ENCODE measurements at places on chromosomes 12 and 14. TPM values are rescaled to one million over a fixed set of nuclear protein-coding genes. Genes with fewer than 3 reads are reported as not detected.

The DAZAP2 gene
- total RNA-seq, result 335 TPM

- no peaks in the 10 kb centered on the region for H3K27me3 ChIP-seq
- H3K4me1 ChIP-seq, result peaks cover 37% of the 10 kb centered on the region
- H3K36me3 ChIP-seq, result peaks cover 3% of the 10 kb centered on the region
- no peak overlapping the region for H3K4me3 ChIP-seq
Measured at GRCh38 chr12:54328595-54329337, 3.8 kb downstream of the COPZ1 start.

- H3K36me3 ChIP-seq, result peaks cover 12% of the 10 kb centered on the region
- DNase-seq, result no peak
- no peaks in the 10 kb centered on the region for H3K27me3 ChIP-seq
- no peak overlapping the region for H3K4me3 ChIP-seq
- H3K27ac ChIP-seq, result no peak overlapping the region
Measured at GRCh38 chr12:28308891-28309290, 118.6 kb downstream of the CCDC91 start.

DNA sequence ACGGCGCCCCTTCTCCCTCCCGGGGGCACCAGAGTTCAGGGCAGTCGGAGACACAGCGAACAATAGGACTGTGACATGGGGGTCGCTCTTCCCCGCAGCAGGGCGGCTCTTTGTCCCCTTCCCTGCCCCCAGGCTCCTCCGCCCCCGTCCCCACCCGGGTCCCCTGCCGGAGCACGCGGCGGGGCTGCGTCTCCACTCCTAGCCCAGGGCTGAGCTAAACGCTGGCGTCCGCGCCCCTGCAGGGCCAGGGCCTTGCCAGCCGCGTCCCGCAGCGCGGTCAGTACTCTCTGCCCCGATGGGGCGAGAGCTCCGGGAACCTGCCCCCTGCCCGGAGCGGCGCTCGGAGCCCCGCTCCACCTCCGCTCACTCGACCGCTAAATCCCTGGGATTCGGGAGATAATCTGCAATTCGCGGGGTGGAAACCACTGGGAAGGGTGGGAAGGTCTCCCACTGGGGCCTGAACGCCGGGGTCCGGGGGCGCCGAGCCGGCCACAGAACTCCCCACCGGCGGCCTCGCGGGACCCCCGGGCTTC, 825 bp upstream of the CCDC85C start:
- peak overlapping the region; percentile 97 for H3K4me3 ChIP-seq
- no peaks in the 10 kb centered on the region for H3K27me3 ChIP-seq
- peak; percentile 35 for DNase-seq
- peaks cover 31% of the 10 kb centered on the region for H3K4me1 ChIP-seq

The GYS2 gene
- 0.15 TPM for total RNA-seq

GRCh38 chr12:94793191-94793595, 142.8 kb upstream of the TMCC3 start:
- no peak overlapping the region for H3K4me3 ChIP-seq
- DNase-seq, result no peak
- H3K4me1 ChIP-seq, result peaks cover 9% of the 10 kb centered on the region
- H3K27ac ChIP-seq, result no peak overlapping the region

GRCh38 chr12:132603240-132604150, 6.9 kb downstream of the LRCOL1 start:
- no peak overlapping the region for H3K4me3 ChIP-seq
- DNase-seq, result no peak
- H3K4me1 ChIP-seq, result peaks cover 26% of the 10 kb centered on the region
- peaks cover 11% of the 10 kb centered on the region for H3K36me3 ChIP-seq

DNA sequence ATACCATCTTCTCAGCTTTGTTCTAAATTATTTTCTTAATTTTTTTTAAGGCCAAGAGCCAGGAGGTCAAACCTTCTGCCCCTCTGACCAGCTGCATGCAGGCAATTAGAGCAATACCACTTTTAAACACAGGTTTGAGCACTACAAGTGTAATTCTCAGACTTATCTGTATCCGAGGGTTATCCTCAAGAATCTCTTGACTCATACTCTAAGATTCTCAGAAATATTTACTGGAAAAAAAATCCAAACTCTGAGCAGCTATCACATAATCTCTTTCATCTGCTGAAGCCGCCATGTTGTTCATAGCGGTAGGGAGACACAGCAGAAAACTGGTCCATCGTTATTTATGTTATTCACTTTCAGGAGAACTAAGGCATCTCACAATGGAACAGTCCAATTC, 27.4 kb upstream of the PTHLH start:
- no peak overlapping the region for H3K27ac ChIP-seq
- H3K4me3 ChIP-seq, result no peak overlapping the region
- no peaks in the 10 kb centered on the region for H3K27me3 ChIP-seq
- DNase-seq, result no peak
- H3K36me3 ChIP-seq, result peaks cover 2% of the 10 kb centered on the region
- H3K4me1 ChIP-seq, result no peaks in the 10 kb centered on the region

- H3K4me3 ChIP-seq, result no peak overlapping the region
- no peak overlapping the region for H3K27ac ChIP-seq
- no peak for DNase-seq
- no peaks in the 10 kb centered on the region for H3K36me3 ChIP-seq
- peaks cover 2% of the 10 kb centered on the region for H3K4me1 ChIP-seq
Measured at GRCh38 chr12:102433304-102433703, 47.1 kb downstream of the IGF1 start.

The SFSWAP gene
- total RNA-seq, result 87.8 TPM

- H3K27ac ChIP-seq, result peak overlapping the region; percentile 37
- H3K36me3 ChIP-seq, result peaks cover 11% of the 10 kb centered on the region
- H3K27me3 ChIP-seq, result peaks cover 23% of the 10 kb centered on the region
Measured at GRCh38 chr12:6233121-6233971, 33.1 kb downstream of the CD9 start.

The SERPINA4 gene
- not detected for total RNA-seq

The RGS6 gene
- total RNA-seq, result 0.90 TPM

DNA sequence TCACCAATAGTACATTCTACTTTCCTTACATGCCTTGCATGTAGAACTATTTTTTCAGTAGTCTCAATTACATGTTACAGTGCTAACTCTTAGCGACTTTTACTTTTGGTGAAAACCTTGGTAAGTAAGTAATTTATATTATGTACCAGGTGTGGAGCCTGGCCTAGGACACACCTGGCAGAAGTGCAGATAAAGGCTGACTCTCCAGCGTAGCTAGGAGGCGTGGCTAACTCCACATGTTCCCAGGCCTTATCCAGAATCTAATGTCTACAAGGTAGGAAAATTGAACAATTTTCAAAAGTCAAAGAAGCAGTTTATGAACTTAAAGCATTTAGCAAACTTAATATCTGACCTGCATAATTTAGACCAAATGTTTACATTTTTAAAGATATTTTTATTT, 157.4 kb downstream of the DHRS2 start:
- H3K4me1 ChIP-seq, result no peaks in the 10 kb centered on the region
- H3K27me3 ChIP-seq, result peaks cover 43% of the 10 kb centered on the region
- no peak overlapping the region for H3K4me3 ChIP-seq

- no peaks in the 10 kb centered on the region for H3K36me3 ChIP-seq
- no peak overlapping the region for H3K27ac ChIP-seq
- peaks cover 34% of the 10 kb centered on the region for H3K27me3 ChIP-seq
- H3K4me1 ChIP-seq, result no peaks in the 10 kb centered on the region
Measured at GRCh38 chr12:64120568-64120967, 101.5 kb downstream of the KICS2 start.

GRCh38 chr12:66162701-66163100, 7.1 kb downstream of the TMBIM4 start:
- DNase-seq, result no peak
- H3K36me3 ChIP-seq, result peaks cover 6% of the 10 kb centered on the region
- no peak overlapping the region for H3K4me3 ChIP-seq
- H3K27ac ChIP-seq, result peak overlapping the region; percentile 43
- peaks cover 45% of the 10 kb centered on the region for H3K4me1 ChIP-seq

DNA sequence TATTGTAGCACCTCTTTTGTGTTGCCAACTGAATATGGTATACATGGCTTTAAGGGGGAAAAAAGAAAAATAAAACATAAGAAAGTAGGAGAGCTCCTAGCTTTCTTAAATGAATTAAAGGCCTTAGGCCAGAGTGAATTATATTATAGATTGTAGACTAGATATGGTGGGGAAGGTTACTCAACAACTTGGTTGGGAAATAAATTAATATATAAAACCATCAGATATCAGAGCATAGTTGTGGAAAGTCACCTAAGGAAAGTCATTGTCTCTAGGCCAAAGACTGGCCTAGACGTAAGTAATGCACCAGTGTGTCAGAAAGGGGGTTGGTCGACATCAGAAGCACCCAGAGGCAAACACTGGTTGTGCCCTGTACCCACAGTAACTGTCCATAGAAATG, 391.8 kb downstream of the RAD51B start:
- no peaks in the 10 kb centered on the region for H3K27me3 ChIP-seq
- no peaks in the 10 kb centered on the region for H3K36me3 ChIP-seq
- peaks cover 41% of the 10 kb centered on the region for H3K4me1 ChIP-seq
- no peak for DNase-seq
- H3K4me3 ChIP-seq, result peak overlapping the region; percentile 84

The SELPLG gene
- total RNA-seq, result 91.3 TPM

DNA sequence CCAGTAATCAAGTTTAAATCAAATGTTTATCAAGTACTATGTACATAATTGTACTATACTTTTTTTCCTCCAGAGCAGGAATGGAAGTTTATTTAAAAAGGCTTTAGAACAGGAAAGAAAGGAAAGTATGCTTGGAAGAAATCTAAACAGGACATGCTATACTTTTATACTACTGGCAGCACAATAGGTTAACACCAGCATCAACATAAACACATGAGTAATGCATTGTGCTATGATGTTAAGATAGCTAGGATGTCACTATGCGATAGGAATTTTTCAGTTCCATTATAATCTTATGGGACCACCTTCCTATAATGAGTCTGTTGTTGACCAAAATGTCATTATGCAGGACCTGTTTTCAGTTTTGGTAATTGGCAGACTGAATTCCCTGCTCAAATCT, 41.5 kb upstream of the ANKS1B start:
- no peak for DNase-seq
- no peak overlapping the region for H3K27ac ChIP-seq
- H3K36me3 ChIP-seq, result peaks cover 2% of the 10 kb centered on the region
- no peak overlapping the region for H3K4me3 ChIP-seq

- H3K27me3 ChIP-seq, result peaks cover 16% of the 10 kb centered on the region
- no peak overlapping the region for H3K4me3 ChIP-seq
- no peak overlapping the region for H3K27ac ChIP-seq
- peaks cover 7% of the 10 kb centered on the region for H3K4me1 ChIP-seq
Measured at GRCh38 chr14:97298331-97298730, 501.1 kb downstream of the VRK1 start.

GRCh38 chr14:57485635-57486034, 8.0 kb downstream of the CCDC198 start:
- no peak overlapping the region for H3K4me3 ChIP-seq
- peaks cover 2% of the 10 kb centered on the region for H3K4me1 ChIP-seq
- DNase-seq, result no peak
- no peaks in the 10 kb centered on the region for H3K36me3 ChIP-seq
- H3K27me3 ChIP-seq, result peaks cover 7% of the 10 kb centered on the region
- no peak overlapping the region for H3K27ac ChIP-seq

DNA sequence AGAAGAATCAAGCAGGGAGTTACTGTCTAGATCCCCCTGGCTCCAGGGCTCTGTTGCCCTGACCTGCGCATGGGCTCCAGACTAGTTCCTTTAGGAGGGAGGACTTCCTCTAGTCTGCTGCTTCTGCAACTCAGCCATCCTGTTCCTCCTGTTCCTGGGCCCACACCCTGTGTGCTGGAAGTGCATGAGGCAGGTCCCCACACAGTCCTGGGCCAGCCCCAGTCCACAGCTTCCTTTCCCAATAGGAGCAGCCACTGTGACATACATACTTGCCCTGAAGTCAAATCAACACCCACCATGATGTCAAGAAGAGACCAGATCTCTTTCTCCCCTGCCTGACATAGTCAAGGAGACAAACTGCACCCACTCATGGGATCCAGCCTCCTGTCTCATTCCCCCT, 1.3 kb downstream of the SDR9C7 start:
- peaks cover 11% of the 10 kb centered on the region for H3K4me1 ChIP-seq
- H3K4me3 ChIP-seq, result no peak overlapping the region
- DNase-seq, result no peak
- peaks cover 2% of the 10 kb centered on the region for H3K36me3 ChIP-seq

The NXPH4 gene
- total RNA-seq, result not detected

The VTI1B gene
- 41.2 TPM for total RNA-seq

DNA sequence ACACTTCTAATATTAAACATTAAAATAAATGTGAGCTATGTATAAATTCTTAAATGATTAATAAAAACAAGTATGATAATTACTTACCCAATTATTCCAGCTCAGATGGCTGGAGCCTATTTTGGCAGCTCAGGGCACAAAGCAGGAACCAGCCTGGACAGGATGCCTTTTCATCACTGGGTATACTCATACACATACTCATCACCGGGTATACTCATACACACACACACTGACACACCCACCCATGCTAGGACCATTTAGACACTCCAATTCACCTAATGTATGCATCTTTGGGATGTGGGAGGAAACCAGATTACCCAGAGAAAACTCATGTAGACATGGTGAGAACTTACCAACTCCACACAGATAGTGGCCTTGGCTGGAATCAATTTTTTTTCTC, 57.9 kb upstream of the CNOT2 start:
- H3K27ac ChIP-seq, result no peak overlapping the region
- no peaks in the 10 kb centered on the region for H3K4me1 ChIP-seq
- no peak for DNase-seq
- H3K27me3 ChIP-seq, result no peaks in the 10 kb centered on the region

The KIF5A gene
- total RNA-seq, result 0.35 TPM

GRCh38 chr14:37197421-37198272, at the start of gene MIPOL1:
TSS of gene MIPOL1 (plus strand) at chr14:37197937. CDS start at chr14:37247889, 49,952 bp downstream.
- H3K27me3 ChIP-seq, result peaks cover 7% of the 10 kb centered on the region
- no peaks in the 10 kb centered on the region for H3K36me3 ChIP-seq
- no peak for DNase-seq
- peaks cover 4% of the 10 kb centered on the region for H3K4me1 ChIP-seq
- H3K27ac ChIP-seq, result no peak within 1 kb of the TSS
- peak within 1 kb of the TSS; percentile 83 for H3K4me3 ChIP-seq

DNA sequence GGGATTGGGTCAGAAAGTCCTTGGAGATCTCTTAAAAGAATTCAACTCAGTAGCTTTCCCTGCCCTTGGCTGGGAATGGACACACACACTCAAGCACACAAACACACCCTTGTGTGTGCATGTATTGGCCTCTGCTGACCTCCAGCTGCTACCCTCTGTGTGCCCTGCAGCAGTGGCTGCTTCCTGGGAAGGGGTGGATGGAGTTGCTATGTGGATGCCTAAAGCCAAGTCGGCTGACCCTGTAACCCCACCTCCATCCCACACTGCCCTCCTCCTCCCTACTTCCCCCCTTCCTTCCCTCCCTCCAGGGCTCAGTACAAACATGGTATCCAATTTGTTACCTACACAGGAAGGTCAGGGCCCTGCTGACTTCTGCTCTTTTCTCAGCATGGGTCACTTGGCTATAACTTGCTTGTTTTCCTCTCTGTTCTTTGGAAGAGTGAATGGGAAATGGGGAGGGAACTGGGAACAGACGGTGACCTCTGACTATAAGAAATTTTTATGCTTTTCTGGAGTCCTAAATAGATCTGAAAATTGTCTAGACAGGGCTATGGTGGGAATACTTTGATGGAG, 351.6 kb upstream of the TBX3 start:
- no peaks in the 10 kb centered on the region for H3K27me3 ChIP-seq
- no peak for DNase-seq

GRCh38 chr12:124094188-124094587, 121.2 kb downstream of the ZNF664 start:
- peaks cover 13% of the 10 kb centered on the region for H3K27me3 ChIP-seq
- no peaks in the 10 kb centered on the region for H3K36me3 ChIP-seq
- DNase-seq, result no peak
- no peak overlapping the region for H3K27ac ChIP-seq
- no peaks in the 10 kb centered on the region for H3K4me1 ChIP-seq

- no peaks in the 10 kb centered on the region for H3K27me3 ChIP-seq
- no peak for DNase-seq
- H3K4me3 ChIP-seq, result no peak overlapping the region
- H3K4me1 ChIP-seq, result no peaks in the 10 kb centered on the region
- H3K27ac ChIP-seq, result no peak overlapping the region
Measured at GRCh38 chr14:53516261-53516774, 363.2 kb upstream of the DDHD1 start.

The ERP27 gene
- 9.9 TPM for total RNA-seq

Data from T-helper 17 cell (primary cell).